Coronary artery (tissue), 2 donors: ENCODE measurements at places on chromosomes 2 and 18.

- no peak for DNase-seq
Measured at GRCh38 chr18:22165049-22165602, 4.3 kb upstream of the GATA6 start.

DNA sequence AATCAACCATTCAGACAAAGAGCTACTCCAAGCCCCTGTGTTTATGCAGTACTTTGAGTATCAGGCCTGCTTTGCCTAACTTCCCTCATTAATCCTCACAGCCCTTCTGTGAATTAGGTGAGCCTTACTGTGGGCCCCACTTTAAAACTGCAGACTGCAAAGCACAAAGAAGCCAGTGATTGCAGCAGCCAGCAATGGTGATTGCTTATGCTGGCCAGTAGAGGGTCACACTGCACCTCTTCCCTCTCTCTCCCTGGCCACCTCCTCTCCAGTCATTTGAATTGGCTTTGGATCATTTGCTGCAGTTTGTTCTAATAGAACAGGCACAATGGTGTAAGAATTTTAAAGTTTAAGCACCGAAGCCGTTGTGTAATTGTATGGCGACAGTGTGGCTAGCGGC lies 229.9 kb downstream of the AGPS start:
- DNase-seq: no peak

DNA sequence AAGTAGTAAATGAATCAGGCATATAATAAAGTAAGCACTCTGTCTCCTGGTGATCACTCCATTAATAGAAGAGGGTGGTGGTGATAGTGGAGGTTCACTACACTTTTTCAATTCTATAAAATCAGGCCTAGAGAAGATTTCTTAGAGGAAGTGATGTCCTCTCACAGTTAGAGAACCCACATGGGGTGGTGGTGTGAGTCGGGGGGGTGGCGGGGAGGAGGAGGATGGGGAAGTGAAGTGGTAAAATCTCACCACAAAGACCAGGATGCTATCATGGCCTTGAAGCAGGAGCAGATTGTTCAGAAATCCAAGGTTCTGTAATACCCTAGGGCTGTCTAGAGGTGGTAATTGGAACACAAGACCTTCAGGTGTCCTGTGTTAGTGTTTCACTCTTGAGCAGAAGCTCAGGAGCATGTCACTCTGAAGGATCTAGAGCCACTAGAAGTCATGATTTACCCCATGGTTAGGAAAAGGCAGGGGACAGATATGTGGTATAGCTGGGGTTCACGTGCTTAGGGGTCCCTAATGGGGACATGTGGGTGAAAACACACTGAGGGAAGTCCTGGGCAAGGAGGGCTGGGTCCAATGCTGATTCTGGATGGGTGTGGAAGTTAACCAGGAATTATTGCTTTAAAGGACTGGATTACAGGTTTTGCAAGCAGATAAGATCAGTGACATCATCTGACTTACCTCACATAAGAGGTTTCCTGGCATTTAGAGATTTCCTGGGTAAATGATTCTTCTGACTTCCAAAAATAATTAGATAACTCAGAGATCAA lies 31.0 kb downstream of the RNF125 start:
- no peak for DNase-seq

- DNase-seq: no peak
Measured at GRCh38 chr2:147713349-147713748, 131.5 kb upstream of the ACVR2A start.

GRCh38 chr2:65528241-65528574 lies 95.8 kb upstream of the SPRED2 start:
- DNase-seq: peak; percentile 21

DNA sequence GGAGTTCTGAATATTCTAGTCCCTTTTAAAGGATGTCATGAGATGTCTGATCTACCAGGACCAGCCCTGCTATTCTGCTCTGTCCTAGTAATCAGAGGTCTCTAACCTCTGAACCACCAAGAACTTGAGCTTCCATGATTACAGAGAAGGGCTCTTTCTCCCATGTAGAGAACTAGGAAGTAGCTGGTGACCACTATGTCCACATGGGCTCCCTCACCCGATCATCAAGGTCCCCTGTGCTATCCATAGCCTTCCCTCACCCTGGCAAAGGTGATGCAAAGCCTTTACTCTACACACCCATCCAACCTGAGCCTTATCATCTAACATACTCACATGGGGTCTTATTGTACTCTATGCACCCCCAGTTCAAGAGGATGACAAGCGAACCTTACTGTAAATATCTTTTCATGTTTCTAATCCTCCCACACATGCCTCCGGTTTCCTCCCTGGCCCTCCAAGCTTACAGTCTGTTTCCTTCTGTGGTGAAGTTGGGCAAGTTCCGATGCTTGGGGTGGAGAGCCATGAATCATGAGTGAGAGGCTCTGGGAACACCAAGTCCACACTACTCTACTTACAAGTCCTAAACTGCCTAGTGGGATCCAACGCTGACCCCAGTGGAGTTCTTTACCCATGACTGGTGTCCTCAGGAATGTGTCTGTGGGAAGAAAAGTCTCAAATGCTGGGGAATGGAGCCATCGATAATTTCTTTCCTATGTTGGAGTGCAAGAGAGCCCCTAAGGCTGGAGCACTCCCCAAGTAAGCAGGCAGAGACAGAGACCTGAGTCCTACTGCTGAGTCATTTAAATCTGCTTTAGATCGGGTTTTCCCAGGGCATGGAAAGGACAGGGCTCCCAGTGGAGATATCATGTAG lies 73.3 kb upstream of the KLF7 start:
- peak; percentile 88 for DNase-seq

DNA sequence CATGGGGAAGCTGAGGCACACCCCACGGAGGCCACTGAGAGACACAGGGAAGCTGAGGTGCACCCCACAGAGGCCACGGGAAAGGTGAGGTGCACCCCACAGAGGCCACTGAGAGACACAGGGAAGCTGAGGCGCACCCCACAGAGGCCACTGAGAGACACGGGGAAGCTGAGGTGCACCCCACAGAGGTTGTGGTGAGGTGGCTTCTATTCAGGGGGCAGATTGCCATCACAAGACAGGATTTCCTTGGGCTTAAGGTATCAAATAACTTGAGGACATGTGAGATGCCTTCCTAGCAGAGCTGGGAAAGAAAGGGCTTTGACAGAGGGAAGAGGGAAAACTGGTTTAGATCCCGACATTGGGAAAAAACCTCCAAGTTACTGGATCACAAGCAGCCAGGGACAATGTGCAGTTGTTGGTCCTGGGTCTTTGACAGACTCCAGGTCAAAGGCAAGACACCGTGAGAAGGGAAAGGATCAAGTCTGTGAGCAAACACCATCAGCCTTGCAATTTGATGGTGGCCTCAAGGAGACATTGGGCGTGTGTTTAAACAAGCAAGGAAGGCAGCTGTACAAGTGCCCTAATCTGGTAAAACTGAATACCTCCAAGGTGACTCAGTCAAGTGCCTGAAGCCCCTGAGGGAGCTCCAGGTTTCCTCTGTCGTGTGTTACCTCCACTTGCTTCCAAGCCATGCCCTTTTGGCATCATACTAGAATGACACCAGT lies 133.2 kb upstream of the EPAS1 start:
- peak; percentile 55 for DNase-seq

GRCh38 chr2:159148901-159149300 lies 137.6 kb downstream of the WDSUB1 start:
- no peak for DNase-seq

DNA sequence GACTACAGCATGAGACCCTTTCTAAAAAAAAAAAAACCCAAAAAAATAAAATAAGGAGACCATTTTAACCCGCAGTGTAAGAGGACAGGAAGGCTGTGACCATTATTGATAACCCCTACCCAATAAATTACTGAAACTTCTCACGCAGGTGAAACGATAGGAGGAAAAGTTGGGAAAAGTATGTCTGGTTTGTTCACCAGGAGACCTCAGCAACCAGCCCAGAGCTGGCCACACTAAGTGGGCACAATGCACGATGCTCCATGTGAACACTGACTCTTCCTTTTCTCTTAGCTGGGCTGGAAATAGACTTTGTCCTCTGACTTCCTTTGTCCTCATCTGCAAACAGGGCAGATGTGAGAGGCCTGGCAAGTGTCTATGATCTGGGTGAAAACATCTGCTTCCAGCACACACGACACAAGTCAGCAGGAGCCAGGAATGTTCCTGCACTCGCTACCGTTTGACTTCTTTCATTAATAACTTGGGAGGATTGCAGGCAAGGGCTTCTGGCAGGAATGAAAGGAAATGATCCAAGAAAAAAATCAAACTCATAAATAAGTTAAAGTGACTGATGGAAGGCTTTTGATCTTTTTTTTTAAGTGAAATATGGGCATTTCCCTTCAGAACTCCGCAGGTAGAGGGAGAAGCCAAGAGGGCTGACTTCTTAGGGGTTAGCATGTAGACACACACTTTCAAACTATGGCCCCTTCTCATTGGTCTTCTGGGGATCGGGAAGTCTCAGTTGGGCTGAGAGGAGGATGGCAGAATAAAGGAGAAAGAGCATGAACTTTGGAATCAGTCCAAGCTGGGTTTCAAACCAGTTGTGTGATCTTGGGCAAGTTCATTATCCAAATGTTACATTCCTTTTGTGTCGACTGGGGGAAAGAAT lies 137.4 kb upstream of the MYCN start:
- DNase-seq: no peak

DNA sequence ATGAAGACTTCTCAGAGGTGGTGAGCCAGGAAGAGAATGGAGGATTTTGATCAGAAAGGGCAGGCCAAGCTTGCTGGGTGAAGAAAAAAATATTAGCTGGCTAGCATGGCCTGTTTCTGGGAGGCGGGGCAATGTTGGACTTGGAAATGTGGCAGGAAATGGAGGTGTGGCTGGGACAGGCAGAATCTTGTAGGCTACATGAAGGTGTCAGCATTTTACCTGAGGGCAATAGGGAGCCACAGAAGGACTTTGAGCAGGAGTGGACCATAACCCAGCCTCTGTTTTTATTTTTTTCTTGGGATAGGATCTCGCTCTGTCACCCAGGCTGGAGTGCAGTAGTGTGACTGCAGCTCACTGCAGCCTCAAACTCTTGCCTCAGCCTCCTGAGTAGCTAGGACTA lies 31.7 kb downstream of the EMX1 start:
- no peak for DNase-seq

DNA sequence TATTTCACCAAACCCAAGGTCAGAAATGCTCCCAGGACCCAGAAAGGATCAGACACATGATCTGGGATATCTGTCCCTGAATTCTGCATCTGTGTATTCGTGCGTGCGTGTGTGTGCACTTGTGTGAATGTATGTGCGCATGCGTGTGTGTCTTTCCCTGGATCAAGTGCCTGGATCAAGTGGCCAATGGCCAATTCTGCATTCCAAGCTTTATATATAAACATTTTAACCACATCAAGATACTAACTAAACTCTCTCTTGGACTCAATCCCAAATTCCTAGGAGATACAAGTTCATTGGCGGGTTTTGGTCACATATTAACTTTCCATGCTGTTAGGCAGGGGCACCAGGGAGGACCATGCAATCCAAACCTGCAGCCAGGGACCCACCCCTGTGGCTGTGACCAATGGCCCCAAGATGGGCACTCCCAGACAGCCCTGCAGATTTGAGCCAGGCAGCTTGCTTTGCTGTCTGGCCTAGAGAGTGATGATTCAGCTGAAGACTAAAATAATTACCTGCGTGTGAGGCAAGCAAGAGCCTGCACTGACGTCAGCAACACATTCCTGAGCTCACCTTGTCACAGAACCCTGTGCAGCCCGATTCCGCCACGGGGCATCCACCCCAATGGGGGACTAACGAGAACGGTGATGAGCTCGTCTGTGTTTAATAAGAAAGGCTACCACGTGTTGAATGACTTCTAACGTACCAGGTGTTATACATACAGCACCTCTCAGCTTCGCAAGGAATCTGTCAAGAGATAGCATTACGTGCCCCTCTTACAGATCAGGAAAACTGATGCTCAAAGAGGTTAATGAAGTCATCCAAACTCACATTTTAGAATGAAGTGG lies 45.3 kb upstream of the ROCK2 start:
- DNase-seq: no peak

DNA sequence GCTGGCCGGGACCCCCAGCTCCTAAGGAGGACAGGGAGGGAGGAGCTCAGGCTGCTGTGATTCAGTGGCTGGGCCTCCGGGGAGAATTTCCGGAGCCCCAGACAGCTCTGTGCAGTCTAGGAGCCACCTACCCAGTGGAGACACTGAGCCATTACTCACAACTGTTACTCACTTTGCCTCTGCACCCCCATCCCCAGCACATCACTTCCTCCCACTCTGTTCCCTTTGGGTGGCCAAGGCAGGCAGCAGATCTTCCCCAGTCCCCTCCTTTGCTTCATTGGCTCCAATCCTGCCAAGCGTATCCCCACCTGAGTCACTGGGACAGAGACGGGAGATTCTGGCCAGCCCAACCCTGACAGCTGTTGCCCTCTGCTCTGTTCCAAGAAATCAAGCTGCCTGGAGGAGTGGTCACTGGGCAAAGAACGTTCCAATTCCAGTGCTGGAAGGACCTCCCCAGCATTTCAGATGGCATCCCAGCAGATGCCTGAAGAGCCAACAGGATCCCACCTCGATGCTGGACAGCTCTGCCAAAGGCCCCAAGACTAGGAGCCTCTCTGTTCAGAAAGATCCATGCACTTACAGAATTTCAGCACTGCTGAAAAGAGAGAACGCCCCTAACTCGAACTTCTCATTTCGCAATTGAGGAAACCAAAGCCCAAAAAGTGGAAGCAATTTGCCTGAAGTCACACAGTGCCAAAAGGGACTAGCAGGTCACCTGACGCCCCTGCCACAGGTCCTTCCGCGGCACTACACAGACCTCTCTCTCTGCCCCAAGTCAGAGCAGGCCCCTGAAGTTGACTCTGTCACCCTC lies 68.3 kb downstream of the TNS1 start:
- peak; percentile 92 for DNase-seq

DNA sequence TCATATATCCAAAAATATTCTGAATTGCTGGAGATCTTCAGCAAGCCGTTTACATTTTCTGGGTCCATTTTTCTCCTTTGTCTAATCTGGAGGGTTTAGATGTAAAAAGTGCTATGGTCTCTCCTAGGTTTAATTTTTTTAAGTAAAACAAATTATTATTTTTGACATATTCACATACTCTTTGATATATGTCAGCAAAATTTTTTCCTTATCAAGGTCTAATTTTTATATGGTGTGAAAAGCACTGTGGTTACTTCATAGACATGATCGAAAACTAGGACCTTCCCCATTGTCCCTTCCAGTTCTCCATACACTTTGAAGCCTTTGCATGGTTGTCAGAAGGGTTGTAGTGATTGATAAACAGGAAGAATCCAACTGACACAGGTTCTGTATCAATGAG lies 168.2 kb downstream of the PLCL1 start:
- DNase-seq: no peak

DNA sequence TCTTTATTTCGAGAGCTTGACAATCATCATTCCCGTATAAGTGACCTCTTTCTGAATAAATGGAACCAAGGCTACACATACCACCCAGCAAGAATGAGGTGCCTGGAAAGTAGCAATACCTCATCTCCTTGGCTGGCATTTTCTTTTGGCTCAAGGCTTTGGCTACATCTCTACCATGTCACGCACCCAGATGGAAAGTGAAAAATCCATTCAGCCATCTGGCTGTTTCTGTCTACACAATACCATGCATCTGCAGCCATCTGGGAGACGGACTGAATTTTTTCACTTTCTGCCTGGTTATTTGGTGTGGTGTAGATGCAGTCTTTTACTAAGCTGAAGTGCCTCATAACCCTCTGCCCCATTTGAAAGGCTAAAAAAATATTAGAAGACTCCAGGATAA lies 566.9 kb downstream of the BCL11A start:
- no peak for DNase-seq
